Left lobe of liver (tissue), 2 donors: ENCODE measurements at places on chromosomes 16 and 17. TPM values are rescaled to one million over a fixed set of nuclear protein-coding genes. Genes with fewer than 3 reads are reported as not detected.

The C17orf50 gene
- not detected for total RNA-seq

The OTOP3 gene
- not detected for total RNA-seq

The TPSD1 gene
- not detected for total RNA-seq

The TMEM132E gene
- total RNA-seq = 0.65 TPM

The CDH8 gene
- not detected for total RNA-seq

The SLX1A gene
- total RNA-seq = 77.1 TPM

The SLFN13 gene
- total RNA-seq = 1.6 TPM

The SYT17 gene
- total RNA-seq = 7.7 TPM

The SPIRE2 gene
- total RNA-seq = 8.7 TPM

The ZACN gene
- total RNA-seq = not detected

The RASD1 gene
- total RNA-seq = 1.1 TPM

The ENPP7 gene
- 2.9 TPM for total RNA-seq

The HASPIN gene
- total RNA-seq = 0.05 TPM

The WFIKKN1 gene
- 0.96 TPM for total RNA-seq

The SAMD14 gene
- 1.9 TPM for total RNA-seq

The GPT2 gene
- 84.6 TPM for total RNA-seq

The CRHR1 gene
- not detected for total RNA-seq

The UBE2I gene
- total RNA-seq = 28.0 TPM

The HOXB8 gene
- total RNA-seq = 0.15 TPM

The COQ7 gene
- total RNA-seq = 8.4 TPM

The FXR2 gene
- total RNA-seq = 19.0 TPM

The ZSCAN10 gene
- 0.10 TPM for total RNA-seq

The ZDHHC1 gene
- total RNA-seq = 1.6 TPM

The TNP2 gene
- not detected for total RNA-seq

The NTN1 gene
- total RNA-seq = 11.5 TPM

The FKBP10 gene
- 5.1 TPM for total RNA-seq

The FBXO31 gene
- total RNA-seq = 44.6 TPM

The ASB16 gene
- total RNA-seq = not detected

The MT2A gene
- total RNA-seq = 3,908 TPM

The HSF4 gene
- 60.5 TPM for total RNA-seq

The MPG gene
- 28.0 TPM for total RNA-seq

The OR2C1 gene
- total RNA-seq = not detected

The KIF2B gene
- not detected for total RNA-seq

The LGALS9B gene
- not detected for total RNA-seq
